Naive thymus-derived CD4-positive, alpha-beta T cell (primary cell): ENCODE measurements at places on chromosomes 4 and X.

GRCh38 chrX:133655275-133656265, 240.3 kb upstream of the GPC4 start:
- DNase-seq: no peak

- DNase-seq: no peak
These were observed 2.3 kb upstream of the METTL14 start for GRCh38 chr4:118682928-118683327.

DNA sequence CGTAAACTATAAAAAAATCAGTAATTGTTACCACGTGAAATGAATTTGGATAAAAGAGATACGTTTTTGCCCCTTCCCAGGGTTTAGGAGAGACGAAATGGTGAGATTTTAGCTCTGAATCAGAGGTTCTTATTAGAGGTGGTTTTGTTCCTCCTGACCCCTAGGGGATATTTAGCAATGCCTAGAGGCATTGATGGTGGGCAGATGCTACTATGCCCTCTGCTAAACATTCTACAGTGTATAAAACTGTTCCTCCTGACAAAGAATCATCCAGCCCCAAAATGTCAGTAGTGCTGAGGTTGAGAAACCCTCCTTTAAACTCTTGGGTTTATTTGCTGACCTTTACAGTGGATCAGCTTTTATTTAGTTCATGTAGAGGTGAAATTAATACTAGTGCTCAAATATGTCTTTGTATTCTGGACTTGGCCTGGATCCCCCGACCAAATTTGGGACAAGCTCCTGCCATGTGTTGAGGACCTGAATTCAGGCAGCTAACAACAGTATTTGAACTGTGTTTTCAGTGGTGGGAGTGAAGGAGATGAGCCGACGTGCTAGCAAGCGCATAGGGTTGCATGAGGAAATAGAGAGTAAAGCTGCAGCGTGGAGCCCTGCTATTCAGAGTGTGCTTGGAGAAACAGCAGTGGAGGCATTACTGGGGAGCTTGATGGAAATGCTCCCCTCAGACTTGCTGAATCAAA, 126.1 kb downstream of the PTTG2 start:
- no peak for DNase-seq

GRCh38 chr4:75880278-75880677, 22.0 kb downstream of the PPEF2 start:
- no peak for DNase-seq

DNA sequence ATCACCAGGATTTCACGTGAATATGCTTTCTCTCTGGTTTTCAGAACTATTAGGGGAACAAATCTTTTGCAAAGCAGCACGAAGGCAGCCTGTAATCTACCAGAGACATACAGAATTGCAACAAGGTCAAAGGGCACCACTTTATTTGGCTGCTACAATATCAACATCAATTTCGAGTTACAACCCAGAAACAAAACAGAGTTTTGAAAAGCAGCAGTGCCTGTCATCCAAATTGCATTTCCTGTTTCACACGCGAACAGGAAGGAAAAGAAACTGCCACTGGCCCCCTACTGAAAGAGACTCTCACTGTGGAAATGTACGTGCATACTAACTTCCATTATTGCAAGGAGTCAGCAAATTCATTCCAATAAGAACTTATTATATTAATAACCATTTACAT, 17.1 kb upstream of the C1QTNF7 start:
- DNase-seq: no peak

DNA sequence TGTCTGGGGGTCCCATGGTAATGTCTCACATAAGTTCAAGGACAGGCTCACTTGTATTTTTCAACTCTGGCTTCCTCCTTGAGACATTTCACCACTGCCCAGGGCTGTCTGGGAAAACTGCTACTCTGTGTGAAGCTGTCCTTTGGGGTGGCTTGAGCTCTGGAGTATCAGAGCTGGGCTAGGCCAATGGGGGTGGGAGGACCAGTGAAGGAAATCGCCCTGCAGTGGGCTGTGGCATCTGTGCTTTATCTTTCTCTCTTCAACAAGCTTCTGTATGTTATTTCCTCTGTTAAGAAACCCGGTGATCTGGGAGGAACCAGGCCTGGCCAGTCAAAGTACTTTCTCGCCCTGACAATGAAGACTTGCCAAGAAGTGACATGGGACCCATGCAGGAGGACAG, 87.4 kb downstream of the SMIM20 start:
- no peak for DNase-seq

DNA sequence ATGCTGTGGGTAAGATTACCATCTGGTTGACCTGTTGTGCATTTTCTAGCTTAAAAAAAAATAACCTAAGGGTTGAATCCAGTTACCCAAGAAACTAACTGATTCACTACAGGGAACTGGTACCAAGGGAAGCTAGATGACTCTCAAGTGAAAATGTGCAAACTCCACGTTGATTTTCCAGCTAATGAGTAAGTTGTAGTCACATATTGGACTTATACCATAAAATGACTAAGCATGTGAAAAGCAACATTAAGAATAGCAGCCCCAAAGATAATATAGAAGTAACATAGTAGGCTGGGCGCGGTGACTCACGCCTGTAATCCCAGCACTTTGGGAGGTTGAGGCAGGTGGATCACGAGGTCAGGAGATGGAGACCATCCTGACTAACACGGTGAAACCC, 270.9 kb downstream of the SPRY1 start:
- no peak for DNase-seq

DNA sequence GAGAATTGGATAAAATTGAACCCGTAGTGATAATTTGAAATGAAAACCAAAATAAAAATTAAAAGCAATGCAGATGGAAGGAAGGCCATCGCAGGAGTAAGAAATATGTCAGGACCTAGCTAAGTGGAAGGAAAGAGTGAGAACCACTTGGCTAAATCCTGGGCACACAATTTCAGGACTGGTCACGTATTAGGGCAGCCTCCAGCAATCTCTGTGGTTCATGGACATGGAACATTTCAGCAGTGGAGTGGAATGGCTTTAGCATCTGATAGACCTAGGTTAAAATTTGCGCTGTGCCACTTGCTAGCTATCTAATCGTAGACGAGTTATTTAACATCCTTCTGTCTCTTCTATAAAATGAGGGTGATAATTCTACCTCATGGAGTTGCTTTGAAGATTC, 71.1 kb downstream of the DCK start:
- DNase-seq: no peak
